H7 (cell line): ENCODE measurements at places on chromosomes 11 and 22. TPM values are rescaled to one million over a fixed set of nuclear protein-coding genes. Genes with fewer than 3 reads are reported as not detected.

GRCh38 chr11:71426413-71426812 is 21.8 kb downstream of the DHCR7 start:
- no peak for DNase-seq

DNA sequence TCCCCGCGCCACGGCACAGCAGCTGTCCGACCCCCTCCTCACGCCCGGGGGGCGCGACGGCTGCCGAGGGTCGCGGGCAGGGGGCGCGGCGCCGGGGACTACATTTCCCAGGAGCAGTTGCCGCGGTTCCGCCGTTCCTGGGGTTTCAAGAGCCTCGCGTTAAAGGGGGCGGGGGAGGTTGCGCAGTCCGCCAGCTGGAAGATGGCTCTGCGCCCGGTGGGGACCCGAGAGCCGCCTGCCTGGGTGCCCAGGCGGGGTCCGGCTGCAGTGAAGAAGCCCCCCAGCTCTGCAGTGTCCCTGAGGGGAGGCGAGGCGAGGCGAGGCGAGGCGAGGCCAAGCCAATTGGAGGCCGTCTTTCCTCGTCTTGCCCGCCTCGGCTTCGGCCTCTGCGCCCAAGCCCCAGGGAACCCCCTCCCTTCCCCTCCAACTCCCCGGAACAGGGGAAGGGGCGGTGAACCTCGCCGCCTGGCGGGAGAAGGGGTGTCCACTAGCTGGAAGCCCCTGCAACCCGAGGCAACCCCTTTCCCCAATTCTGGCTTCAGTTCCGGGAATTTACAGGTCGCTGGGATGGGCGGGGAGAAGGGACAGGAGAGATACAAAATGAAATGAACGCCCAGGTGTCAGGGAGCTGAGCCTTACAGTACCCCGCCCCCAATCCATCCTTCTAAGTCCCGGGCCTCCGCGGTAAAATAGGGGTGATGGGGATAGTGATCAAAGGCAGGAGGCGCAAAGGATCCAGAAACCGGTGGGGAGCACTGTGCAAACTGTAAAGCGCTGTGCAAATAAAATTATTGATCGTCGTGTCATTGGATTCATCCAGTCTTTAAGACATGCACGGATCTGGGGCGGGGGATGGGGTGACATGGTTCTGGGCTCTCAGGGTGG is 5.2 kb upstream of the GCAT start:
- peak; percentile 95 for DNase-seq

GRCh38 chr22:37091994-37092393 is 17.5 kb downstream of the TMPRSS6 start:
- no peak for DNase-seq

DNA sequence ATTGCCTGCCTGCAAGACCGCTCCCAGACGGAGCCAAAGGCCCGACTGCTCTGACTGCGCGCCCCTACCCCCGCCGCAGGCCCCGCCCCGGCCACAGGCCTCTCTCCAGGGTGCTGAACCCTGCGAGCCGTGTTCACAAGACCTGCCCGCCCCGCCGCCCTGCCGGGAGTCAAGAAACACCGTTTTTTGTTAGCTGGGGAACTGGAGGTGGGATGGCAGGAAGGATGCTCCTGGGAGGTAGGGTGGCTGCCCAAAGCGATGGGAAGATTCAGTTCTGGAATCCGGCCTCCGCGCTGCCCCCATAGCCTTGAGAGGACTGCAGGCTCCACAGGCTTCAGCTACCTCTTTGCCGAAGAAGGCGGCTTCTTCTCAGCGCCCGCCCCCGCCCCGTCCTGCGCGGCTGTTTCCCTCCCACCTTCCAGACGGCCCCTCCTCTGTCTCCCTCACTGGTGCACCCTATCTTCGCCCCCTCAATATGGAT is 2.7 kb upstream of the PDE2A start:
- peak; percentile 96 for DNase-seq

- peak; percentile 83 for DNase-seq
Measured at GRCh38 chr22:26835929-26836528, 178.6 kb downstream of the MIAT start.

DNA sequence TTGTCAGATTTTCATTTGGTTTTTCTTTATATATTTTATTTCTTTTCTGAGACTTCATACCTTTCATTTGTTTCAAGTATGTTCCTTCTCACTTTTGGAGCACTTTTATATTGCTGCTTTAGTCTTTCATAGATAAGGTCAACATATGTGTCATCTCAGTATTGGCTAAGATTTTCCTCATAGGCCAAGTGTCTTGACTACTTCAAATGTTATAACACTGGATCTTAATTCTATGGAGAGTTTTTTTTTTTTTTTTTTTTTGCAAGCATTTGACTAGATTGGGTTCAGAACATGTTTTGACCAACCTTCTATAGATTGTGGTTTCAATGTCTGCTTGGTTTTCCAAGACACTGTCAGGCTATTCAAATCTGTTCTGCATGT is 69.0 kb upstream of the NARS2 start:
- no peak for DNase-seq

GRCh38 chr11:6191742-6192141 is 7.3 kb upstream of the OR52W1 start:
- no peak for DNase-seq

- DNase-seq = peak; percentile 43
Measured at GRCh38 chr11:62413060-62413696, 5.7 kb upstream of the SCGB1A1 start.

Gene TMEM151A
- total RNA-seq = 0.42 and 0.85 TPM in 2 replicates

Gene PTGDR2
- 0.03 and 0.44 TPM in 2 replicates for total RNA-seq

Gene ARFGAP3
- total RNA-seq = 19.7 and 28.9 TPM in 2 replicates

Gene RELA
- 17.7 and 28.4 TPM in 2 replicates for total RNA-seq

Gene TRPC6
- 1.4 and 2.1 TPM in 2 replicates for total RNA-seq

Gene CD3G
- not detected in 2 replicates for total RNA-seq

Gene ALDH3B2
- total RNA-seq = not detected in 2 replicates

Gene MTMR3
- total RNA-seq = 16.7 and 19.6 TPM in 2 replicates

Gene MS4A3
- not detected in 2 replicates for total RNA-seq

Gene OR5B12
- total RNA-seq = 0.18 TPM in 1 of 2 replicates, not detected in the other
